Cardiac fibroblast (primary cell): ENCODE measurements at places on chromosomes 7 and 10.

DNA sequence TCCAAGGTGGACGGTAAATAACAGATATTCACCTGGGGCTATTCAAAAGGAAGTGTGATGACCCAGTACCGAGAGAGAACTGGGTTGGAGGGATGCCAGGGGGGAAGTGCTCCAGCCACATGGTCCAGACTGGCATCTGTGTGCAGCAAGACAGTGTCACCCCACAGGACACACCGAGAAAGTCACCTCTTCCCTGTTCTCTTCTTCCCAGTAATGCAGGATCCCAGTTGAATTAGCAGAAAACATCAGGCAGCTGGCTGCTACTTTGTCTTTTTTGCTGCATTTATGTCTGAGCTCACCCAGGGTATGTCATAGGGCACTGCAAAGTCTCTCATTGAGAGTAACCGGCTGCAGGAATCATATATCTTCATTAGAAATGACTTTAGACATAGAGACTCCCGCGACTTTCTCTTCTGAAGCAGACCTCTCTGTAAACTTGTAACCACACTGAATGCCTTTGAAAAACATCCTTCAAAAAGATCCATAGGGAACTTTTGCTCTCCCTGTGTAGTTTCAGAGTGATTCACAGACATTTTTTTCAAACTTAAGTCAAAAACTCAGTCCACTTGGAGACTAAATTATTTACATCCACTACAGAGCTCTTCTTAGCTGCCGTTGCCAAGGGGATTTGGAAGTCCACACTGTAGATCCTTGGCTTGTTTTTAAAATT, 609.0 kb upstream of the DPP6 start:
- DNase-seq: no peak

DNA sequence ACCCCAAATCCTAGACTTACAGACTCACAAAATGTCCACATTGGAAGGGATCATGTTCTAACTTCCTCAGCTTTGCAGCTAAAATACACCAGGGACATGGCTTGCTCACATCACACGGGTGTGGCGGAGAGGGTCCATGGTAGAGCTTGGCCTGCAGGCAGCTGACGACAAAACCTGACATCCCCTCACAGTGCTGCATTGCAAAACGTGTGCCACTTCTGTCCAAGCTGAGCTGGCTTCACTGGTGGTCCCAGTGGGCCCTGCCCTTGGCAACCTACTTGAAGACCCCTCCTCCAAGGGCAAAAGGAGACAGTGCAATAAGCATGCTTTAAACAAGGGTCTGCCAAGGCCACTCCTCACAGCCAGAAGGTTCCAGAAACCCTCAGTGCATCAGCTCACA, 21.9 kb downstream of the ANXA11 start:
- DNase-seq: no peak

DNA sequence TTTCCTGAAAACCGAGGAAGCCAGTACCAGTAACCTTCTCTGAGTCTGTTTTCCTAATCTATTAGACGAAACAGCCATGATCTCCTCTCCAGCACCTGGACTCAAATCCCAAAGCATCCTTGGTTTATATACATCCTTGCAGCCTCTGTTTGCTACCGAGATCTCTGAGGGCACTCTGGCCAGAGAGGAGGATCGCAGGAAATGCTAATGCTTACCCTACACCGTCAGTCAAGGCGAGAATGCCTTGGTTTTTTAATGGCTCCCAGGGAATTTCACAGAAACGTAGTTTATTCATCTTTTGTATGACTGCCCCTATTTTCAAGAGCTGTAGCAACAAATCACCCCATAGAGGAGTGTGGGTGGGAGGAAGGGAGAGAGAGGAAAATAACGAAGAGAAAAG, 91.5 kb upstream of the CALN1 start:
- DNase-seq: no peak

- no peak for DNase-seq
Measured at GRCh38 chr10:9211228-9211627, 1156.7 kb downstream of the GATA3 start.

GRCh38 chr7:132869166-132869861, 212.6 kb downstream of the CHCHD3 start:
- no peak for DNase-seq

DNA sequence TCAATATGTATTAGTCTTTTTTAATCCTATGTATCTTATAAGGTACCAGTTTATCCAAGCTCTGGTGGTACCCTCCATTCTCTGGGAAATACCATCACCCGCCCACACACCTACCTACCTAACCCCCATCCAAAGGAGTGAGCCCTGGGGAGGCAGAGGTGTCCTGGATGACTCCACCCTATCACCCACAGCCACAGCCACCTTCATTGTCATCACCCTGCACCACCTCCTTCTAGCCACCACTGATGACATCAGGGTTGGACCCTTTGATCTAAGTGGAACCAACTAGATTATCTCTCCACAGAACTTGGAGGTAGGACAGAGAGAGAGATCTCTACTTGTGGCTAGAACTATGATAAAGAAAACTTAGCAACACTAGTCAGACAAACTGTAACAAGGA, 259.4 kb downstream of the PARD3 start:
- no peak for DNase-seq

DNA sequence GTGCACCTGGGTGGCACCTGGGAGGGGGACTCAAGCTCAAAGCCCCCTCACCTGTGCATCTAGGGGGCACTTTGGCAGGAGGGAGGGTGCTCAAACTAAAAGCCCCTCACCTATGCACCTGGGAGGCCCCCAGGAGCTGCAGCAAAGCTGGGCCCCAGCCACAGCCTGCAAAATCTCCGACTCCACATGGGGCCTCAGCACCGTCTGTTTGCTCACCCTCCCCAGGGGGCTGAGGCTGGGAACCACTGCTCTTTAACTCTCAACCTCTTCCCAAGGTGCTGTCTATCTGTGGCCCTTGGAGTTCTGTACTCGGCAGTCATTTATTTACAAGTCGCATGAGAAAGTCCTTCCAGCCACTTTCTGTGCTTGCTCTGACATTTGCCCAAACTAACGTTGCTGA, 458.4 kb downstream of the DNAJB6 start:
- no peak for DNase-seq

DNA sequence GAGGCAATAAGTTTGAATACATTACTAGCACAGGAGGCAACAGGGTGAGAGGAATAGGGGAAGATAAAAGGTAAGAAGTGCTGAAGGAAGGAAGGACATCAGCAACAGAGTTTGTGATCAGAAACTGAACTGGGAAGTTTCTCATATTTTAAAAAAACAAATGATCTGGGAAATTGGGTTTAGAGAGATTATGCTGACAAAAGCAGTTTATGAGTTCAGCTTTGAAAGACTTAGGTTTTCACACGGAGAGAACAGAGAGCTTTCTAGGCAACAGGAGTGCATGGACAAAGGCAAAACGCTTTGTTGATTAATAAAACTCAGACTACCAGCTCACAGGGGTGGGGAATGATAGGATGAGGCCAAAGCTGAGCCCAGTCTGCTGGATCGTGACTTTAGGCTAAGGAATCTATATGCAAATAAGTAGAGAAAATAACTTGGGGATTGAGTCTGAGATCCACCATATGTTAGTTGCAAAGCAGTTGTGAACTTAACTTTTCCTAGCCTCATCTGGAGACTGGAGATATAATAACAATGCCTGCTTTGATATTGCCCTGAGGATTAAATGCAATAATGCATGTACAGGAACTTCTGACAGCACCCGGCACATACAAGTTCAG, 4.2 kb downstream of the OSBPL3 start:
- no peak for DNase-seq

- no peak for DNase-seq
Measured at GRCh38 chr7:26912933-26913536, 48.6 kb upstream of the SKAP2 start.

GRCh38 chr10:56360583-56360966, 484 bp downstream of the ZWINT start:
- DNase-seq: no peak

- DNase-seq: no peak
Measured at GRCh38 chr7:44966731-44967538, 11.9 kb downstream of the MYO1G start.

- no peak for DNase-seq
Measured at GRCh38 chr7:141752634-141753033, 11.3 kb upstream of the TAS2R3 start.

DNA sequence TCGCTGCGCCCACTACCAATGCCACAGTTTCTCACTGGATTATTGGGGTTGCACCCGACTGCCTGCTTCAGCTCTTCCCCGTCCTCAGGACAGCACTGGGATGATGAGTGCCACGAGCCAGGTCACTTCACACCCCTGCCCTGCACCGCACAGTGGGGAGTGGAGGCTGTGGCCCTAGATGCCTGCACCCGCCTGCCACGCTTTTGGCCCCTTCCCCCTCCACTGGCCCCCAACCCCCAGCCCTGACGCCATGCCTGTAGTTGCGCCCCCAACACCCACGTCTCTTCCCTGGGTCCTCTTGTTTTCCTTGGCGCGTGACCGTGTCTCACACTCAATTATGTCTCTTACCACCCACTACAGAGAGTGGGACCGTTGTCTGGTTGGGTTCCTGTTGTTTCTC, 134.3 kb downstream of the VIPR2 start:
- DNase-seq: no peak

- DNase-seq: no peak
Measured at GRCh38 chr10:61319386-61320256, 133.6 kb downstream of the TMEM26 start.

- DNase-seq: no peak
Measured at GRCh38 chr7:157006829-157007469, 3.5 kb downstream of the MNX1 start.

GRCh38 chr10:31219306-31219705, 99.7 kb upstream of the ZEB1 start:
- DNase-seq: no peak

- DNase-seq: no peak
Measured at GRCh38 chr7:43469051-43469450, 113.9 kb upstream of the STK17A start.

GRCh38 chr10:125795128-125795527, 19.5 kb upstream of the MMP21 start:
- DNase-seq: no peak

DNA sequence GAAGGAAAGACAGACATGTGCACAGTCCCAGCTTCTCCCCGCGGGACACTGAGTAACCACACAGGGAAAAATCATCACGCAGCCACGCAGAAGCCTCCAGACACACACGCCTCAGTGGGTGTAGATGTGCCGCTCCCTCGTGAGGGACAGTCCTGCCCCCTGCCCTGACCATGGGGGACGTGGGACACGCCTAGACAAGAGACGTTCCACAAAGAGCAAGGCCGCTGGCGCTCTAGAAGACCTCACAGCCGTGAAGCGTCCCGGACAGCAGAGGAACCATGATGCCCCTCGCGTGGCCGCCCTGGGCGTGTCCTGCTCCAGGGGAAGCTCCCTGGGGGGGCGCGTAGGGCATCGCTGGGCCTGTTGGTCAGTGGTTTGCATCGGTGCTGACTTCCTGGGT, 210.8 kb downstream of the DNAJB6 start:
- DNase-seq: no peak
